ENCODE measurements at places on chromosomes 7 and 10.

GRCh38 chr10:116899626-116900025, 50.3 kb downstream of the ENO4 start:
- DNase-seq = no peak

DNA sequence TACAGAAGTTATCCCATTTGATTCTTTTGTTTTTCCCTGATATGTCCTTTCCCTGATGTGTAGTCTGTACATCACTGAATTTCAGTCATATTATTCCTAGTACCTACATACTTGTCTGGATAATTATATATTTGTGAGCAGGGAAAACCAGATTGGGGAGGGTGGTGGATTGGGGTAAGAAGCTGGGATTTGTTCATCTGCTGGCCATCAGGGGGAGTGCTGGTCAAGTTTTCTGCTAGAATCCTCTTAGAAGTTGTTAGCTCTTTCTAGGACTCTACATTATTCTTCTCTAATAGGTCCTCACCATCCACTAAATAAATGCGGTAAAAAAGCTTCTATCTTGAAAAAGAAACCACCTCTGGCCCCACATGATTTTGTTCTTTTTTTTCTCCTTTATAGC, 232.7 kb upstream of the TAC1 start:
- peak; percentile 32 for DNase-seq

DNA sequence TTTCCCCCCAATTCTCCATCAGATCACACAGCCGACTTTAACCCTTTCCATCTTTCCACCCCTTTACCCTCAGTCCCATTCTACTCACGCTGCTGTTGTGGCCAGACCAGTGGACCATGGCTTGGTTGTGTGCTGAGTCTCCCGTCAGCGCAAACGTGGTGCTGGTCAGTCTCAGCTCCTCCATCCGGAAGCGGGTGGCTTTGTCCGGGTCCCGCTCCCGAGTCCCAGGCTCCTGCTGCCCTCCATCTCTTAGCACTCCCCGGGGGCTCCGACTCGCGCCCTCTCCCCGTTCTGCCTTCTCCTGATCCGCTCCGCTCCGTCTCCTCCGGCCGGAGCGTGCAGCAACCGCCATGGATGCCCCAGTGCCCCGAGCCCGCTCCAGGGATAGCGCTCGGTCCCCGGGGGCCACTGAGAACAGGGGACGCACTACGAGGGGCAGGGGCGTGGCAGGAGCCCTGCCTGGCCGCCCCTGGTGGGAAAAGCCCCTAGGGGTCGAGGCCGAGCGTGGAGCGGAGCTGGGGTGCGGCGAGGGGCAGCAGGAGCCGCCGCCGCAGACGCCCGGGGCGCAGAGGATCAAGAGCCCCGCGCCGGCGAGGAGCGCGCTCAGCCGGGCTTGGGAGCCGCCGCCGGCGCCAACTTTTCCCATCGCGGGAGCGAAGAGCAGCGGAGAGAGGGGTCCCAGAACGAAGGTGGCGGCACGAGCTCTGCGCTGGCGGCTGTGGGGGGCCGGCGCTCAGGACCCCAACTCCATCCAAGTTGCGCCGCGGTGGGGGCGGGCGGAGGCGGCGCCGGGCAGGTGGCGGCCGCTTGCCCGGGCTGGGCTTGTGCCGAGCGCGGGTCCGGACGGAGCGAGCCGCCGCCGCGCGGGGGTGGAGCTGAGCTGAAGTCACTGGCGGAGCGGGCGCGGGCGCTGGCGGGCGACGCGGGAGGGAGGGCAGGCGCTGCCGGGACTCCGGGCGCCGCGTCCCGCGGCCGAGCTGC, at the start of gene SORCS1:
TSS of gene SORCS1 (minus strand) at position 826 of the 981 bp plus-strand sequence.
- no peak for DNase-seq

GRCh38 chr7:141011443-141011842, 3.3 kb downstream of the MRPS33 start:
- no peak for DNase-seq

GRCh38 chr7:140058517-140058916, 4.2 kb downstream of the PARP12 start:
- no peak for DNase-seq

DNA sequence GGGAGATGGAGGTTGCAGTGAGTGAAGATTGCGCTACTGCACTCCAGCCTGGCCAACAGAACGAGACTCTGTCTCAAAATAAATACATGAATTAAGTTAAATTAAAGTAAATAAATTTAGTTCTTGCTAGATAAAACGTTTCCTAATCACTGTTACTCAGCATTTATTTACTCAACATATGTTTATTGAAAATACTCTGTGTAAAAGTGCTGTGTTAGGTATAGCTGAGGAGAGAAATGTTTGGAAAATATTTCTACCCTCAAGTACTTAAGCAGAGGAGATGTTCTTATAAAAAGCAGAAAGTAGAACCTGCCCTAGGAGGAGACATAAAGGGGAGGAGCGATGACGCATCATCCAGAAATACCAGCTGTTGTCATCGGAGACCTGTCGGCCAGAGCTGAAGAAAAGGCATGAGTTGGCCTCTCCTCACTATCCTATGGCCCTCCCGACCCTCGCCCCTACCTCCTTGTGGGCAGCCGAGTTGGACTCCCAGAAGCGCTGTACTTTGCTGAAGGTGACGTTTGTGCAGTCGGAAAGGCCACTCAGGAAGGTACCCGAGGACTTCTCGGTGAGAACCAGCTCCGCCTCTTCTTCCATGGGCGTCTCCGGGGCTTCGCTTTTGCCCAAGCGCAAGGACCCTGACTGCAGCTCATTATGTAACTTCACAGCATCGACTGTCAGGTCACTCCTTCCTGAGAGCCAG, 1.1 kb downstream of the RRP12 start:
- peak; percentile 82 for DNase-seq

DNA sequence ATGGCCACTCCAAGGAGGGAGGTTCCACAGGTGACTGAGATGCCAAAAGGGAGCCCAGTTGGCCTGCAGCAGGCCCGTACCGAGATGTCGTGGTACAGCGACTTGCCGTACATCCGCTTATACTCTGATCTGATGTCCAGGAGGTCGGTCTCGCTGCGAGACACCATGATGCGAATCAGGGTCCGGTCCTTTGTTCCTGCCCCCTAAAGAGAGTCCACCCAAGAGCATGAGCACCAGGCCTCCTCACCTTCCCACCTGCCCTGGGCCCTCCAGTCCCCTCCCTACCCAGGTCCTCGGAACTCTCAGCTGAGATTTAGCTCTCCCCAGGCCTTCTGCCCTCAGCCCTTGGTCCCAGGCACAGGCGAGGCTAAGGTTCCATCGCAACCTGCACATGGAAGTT, 25.0 kb downstream of the PLAC9 start:
- DNase-seq = no peak

DNA sequence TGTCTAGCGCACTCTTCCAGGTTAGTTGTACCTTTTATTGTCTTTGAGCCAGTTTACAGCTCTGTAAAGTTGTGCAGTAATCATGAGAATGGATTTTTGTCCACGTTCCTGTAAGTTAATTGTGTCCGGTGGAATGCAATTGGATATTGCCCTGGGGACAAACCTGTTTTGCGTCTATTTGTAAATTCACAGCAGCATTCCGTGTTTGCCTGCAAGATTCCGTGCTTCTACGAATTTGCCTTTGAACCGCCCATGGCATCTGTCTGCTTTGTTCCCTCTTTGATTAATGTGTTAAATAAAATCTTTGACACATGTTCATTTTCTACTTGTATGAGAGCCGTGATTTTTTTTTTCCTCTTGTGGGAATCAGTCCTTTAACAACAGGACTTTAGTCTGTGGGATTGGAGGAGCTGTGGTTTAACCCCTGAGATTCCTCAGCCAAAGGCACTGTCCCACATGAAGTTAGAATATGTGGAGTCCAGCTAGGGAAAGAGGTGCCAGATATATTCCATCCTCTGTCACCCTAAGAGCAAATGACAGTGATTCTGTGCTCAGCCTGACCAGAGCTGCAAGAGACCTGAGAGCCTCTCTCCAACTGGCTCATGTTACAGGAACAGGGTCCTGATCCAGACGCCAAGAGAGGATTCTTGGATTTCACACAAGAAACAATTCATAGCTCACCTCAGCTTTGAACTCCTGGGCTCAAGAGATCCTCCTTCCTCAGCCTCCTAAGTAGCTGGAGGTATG, 126.3 kb downstream of the COL26A1 start:
- no peak for DNase-seq

GRCh38 chr10:100645613-100646392, 99.6 kb upstream of the PAX2 start:
- no peak for DNase-seq

DNA sequence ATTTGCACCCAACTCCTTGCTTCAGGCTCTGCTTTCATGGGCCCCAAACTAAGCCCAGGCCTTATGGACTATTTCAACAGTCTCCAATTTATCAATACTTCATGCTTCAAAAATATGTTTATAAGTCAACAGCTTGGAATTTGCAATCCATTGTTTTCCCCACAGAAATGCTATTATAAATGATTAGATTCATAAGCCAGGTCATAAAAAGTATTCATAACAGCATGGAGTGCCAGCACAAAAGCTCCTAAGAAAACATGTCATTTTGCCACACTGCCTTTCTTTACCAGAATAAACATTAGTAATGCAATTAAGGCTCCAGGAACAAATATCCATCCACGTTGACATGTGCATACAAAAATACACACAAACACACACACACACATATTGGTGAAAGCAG, 30.1 kb downstream of the OSBPL3 start:
- no peak for DNase-seq

DNA sequence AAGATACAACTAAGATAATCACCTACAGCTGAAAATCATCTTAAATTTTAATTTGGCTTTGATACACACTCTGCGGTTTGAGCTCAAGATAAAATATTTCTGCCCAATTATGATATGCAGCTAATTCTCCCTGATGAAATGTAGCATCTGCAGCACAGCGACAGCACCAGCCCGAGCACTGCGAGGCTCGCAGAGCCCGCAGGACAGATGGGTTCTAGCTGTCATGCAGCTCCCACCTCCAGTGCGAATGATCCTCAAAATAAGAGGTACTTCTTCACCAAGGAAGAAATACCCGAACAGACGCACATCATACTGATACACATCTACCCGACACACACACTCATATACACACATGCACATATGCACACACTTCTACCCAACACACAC, 457.6 kb downstream of the PTPRN2 start:
- no peak for DNase-seq

DNA sequence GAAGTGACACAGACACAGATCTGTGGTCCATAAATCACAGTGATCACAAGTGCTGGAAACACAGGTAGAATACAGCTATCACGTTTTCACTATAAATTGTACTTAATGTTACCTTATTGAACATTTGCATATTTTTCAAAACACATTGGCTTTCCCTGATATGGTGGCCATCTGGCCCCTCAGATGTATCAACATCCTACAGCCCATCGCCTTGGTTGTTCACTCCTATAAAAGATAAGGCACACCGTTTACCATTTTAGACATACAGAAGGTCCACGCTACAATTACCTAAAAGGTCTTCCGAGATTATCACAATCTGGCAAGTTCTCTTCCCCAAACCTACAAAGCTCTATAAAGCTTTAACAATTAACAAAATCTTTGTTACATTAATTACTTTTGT, 91.4 kb downstream of the SRPK2 start:
- no peak for DNase-seq

GRCh38 chr7:21967598-21968003, 21.9 kb upstream of the CDCA7L start:
- no peak for DNase-seq

- DNase-seq = no peak
These were observed 337.1 kb upstream of the GLI3 start for GRCh38 chr7:42573881-42574672.

GRCh38 chr10:93806903-93807302, 49.2 kb downstream of the LGI1 start:
- DNase-seq = peak; percentile 25

DNA sequence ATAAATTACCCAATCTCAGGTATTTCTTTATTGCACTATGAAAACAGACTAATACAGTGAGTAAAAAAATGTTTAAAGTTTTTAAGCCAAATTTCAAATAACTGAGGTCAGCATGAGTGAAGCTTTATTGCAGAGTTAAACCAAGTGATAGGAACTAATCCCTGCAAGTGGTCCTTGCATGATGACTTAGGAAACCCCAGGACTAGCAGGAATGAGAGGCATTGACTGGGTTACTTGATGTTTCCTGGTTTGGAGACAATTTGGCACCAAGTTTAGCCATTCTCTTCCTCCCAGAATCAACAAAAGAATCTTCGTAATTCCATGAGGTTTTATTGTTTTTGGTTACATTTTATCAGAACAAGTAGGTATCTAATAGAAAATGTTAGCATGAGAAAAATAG, 194.2 kb downstream of the BICC1 start:
- no peak for DNase-seq

DNA sequence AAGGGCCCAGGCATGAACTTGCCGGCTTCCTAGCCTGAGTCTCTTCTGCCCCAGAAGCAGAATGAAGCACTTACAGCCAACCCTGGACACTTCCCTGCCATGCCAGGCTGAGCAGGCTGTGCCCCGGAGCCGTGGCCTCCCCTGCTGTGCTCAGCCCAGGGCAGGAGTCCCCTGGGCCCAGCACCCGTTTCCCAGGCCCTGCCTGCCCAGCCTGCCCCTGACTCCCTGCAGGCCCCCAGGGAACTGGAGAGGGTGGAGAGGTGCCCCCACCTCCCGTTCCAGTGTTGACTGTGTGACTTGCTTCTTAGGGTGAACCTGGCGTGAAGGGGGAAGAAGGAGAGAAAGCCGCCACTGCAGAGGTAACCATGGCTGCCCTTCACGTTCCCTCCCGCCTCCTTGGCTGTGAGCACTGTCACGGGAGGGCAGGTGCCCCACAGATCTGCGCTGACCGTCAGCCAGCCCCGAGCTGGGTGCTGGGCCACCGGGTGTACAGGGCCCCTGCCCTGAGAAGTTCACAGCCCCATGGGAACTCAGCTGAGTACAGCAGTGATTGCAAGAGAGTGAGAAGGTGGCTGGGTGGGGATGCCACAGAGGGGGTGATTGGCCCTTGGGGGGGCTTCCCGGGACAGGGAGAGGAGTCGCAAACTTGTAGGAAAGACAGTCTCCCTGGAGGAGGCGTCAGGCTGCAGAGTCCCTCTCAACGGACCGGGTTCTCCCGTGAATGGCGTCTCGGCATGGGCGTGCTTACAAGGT, 75.9 kb downstream of the MYL10 start:
- no peak for DNase-seq

GRCh38 chr7:18590241-18590640, 94.7 kb downstream of the HDAC9 start:
- DNase-seq = no peak

- peak; percentile 78 for DNase-seq
These were observed 247.3 kb upstream of the HPS1 start for GRCh38 chr10:98694014-98694413.

- no peak for DNase-seq
These were observed 240.0 kb downstream of the REEP3 start for GRCh38 chr10:63761243-63761642.

DNA sequence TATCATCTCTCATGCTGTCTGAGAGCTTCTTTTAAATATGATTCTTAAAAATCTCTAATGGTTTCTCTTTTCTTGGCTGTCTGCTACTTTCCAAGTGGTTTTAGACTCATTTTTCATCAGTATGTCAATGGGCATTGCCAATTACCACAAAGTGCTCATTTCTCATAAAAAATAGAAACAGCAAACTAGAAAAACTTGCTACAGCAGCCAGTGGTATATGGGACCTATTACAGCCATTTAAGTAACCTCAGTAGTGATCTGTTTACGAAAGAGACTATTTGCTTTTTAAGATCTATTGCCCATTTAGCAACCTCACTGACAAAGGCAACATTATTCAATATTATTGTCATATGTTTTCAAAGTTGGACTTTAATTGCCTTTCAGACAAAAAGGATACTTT, 207.1 kb upstream of the RHOBTB1 start:
- no peak for DNase-seq

All from fibroblast of mammary gland (primary cell).